ENCODE measurements at places on chromosomes 4 and X.
A peak's percentile ranks its signal among the peaks of the same experiment; 100 is the strongest.

DNA sequence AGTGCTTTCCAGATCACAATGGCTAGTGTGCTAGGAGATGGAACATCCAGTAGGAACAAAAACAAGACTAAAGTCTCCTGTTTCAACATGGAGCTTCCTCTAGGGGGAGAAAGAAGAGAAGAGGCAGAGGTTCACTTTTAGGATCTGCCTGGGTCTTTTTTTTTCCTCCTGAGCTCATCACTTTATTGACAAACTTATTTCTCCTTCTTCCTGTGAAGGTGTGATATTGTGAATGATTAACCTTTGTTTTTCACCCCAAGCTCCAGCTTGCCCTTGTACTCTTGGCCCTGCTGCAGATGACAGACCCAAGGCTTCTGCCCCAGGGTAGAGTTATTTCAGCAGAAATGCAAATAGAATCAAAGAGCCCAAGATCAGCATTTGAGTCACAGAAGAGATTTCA, 13.5 kb downstream of the PAGE4 start:
- no peak for DNase-seq

- no peak for DNase-seq
Measured at GRCh38 chr4:144597171-144597570, 48.8 kb upstream of the HHIP start.

GRCh38 chrX:129523079-129523911, at the start of gene SMARCA1:
Gene SMARCA1 (minus strand): TSS chrX:129523490. CDS start chrX:129523370, 120 bp downstream.
- peak; percentile 80 for DNase-seq

- DNase-seq: peak; percentile 80
Measured at GRCh38 chr4:21790438-21791029, 158.0 kb downstream of the KCNIP4 start.

DNA sequence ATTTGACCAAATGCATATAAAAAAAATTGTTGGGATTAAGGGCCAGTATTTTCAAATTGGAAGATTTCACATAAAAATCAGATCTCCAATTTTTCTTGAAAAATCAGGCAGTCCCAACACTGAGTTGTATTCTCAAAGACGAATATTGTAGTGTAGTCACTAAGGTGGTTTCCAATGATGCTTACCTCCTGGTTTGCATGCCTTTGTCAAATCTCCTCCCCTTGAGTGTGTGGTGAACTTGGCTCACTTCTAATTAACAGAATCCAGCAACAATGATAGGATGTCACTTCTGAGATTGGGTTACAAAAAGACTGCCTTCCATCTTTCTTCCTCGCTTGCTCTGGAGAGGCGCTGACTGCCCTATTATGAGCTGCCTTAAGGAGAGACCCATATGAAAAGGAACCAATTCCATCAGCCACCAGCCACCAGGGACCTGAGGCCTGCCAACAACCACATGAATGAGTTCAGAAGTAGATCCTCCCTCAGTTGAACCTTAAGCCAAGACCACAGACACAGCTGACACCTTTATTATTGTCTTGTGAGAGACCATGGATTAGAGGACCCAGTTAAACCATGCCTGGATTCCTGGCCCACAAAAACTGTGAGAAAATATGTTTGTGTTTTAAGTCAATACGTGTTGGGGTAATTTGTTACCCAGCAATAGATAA, 31.2 kb upstream of the TSPAN5 start:
- DNase-seq: no peak

GRCh38 chr4:177986236-177986635, 544.0 kb upstream of the AGA start:
- DNase-seq: no peak

GRCh38 chrX:53133400-53133799, 39.5 kb downstream of the KANTR start:
- no peak for DNase-seq

DNA sequence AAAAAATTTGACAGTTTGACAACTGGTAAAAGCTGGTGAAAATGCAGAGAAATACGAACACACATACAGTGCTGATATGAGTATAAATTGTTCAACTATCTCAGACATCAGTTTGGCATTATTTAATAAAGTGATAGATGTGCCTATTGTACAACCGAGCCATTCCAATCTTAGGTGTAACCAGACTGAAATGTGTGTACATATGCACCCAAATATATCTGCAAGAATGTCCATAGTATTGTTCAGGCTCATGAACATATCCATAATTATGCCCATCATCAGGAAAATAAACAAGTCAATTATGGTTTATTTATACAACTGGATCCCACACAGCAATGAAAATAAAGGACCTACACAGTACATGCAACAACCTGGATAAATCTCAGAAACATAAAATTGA, 188.9 kb upstream of the DDX53 start:
- DNase-seq: no peak

- peak; percentile 82 for DNase-seq
Measured at GRCh38 chrX:153708415-153708814, 15.8 kb downstream of the BCAP31 start.

DNA sequence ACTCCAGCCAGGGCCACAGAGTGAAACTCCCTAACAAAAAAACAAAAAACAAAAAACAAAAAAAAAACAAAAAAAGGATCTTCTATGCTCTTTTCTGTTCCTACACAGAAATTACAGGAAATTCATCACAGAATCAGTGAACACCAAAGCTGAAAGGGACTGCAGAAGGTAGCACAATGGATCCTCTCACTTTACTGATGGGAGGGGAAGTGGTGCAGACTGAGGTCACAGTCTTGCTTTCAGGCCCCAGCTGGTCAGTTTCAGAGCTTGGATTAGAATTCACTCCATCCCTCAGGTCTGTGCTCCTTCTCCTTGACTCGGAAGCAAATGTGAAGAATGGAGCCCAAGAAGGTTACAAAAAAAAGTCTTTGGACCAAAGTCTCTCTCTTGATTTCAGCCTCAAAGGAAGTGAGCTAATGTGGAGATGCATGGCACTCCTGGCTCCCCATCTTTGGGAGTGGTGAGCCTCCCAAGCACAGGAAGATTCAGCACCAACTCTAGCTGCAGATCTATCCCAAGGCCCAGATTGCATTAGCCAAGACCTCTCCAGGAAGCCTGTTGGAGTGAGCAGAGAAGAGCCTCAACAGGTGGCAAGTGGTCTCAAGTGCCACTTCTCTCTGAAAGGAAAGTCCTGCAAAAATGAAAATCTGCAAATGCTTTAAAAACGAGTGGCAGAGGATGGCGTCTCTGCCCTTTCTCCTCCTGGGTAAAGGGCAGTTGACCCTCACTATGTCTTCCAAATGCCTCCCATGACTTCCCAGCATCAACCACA, 176.0 kb downstream of the MAML3 start:
- DNase-seq: no peak

GRCh38 chr4:141541851-141542250, 94.5 kb upstream of the IL15 start:
- peak; percentile 50 for DNase-seq

GRCh38 chr4:1200425-1201035, 28.1 kb upstream of the SPON2 start:
- peak; percentile 90 for DNase-seq

DNA sequence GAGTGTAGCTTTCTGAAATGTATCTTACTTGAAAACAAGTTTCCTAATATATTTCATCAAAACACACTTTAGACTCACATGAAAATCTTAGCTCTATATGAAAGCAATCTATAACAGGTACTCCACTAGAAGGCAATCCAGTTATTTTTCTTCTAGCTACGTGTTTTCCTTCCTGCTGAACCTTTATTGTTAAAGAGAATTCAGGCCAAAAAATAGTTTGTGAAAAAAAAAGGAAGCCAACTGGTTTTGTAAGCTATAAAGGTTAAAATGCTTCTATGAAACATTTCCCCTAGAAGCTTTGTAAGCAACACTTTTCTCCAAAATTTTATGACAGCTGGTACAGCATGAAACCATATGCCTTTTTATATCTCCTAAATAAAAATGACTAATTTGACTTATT, 304.7 kb upstream of the DIAPH2 start:
- no peak for DNase-seq

DNA sequence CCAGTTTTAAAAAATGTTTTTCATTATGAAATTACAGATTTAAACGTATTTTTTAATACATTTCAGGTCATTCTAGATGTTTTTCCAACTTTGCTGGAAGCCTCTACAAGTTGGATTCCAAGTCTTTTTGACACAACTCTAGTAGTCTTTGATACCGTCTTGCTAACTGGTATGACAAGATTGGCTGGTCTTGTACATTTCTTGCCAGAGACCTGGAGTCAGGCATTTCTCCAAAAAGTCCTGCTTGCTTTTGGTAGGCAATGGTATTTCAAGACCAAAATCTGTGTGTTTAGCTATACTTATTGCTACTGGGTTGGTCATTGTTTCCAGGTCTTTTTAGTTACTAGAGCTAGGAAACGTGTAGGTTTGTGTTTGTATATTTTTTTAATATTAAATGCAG, 64.6 kb downstream of the SLAIN2 start:
- DNase-seq: no peak

DNA sequence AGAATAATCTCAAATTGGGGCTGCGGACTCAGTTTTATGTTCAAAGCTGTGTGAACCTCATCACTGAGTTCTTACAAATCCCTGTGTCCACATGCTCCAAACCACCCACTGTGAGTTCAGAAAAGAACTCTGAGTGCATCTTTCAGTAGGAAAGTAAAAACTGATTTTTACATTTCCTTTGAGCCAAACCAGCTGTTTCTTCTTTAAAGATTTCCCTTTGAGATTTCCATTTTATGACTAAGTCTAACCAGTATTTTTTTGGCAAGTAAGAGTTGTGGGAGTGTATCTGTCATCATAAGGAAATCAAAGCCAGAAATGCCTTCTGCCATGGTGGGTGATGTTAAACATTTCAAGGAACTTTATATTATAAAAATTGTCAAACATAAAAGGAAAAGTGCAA, 100.0 kb downstream of the TET2 start:
- peak; percentile 88 for DNase-seq

GRCh38 chrX:150567645-150568319, 639 bp upstream of the MTM1 start:
- DNase-seq: no peak

DNA sequence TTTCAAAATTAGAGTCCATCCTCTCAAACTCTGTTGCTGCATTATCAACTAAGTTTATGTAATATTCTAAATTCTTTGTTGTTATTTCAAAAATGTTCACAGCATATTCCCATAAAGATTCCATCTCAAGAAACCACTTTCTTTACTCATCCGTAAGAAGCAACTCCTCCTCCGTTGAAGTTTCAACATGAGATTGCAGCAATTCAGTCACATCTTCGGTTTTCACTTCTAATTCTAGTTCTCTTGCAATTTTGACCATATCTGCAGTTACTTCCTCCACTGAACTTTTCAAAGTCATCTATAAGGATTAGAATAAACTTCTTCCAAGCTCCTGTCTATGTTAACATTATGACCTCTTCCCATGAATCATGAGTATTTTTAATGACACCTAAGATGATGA, 216.6 kb upstream of the SLC7A11 start:
- no peak for DNase-seq

- peak; percentile 64 for DNase-seq
Measured at GRCh38 chr4:119632216-119632615, 3.6 kb upstream of the PDE5A start.

GRCh38 chr4:26685250-26685649, 101.4 kb downstream of the TBC1D19 start:
- peak; percentile 22 for DNase-seq

DNA sequence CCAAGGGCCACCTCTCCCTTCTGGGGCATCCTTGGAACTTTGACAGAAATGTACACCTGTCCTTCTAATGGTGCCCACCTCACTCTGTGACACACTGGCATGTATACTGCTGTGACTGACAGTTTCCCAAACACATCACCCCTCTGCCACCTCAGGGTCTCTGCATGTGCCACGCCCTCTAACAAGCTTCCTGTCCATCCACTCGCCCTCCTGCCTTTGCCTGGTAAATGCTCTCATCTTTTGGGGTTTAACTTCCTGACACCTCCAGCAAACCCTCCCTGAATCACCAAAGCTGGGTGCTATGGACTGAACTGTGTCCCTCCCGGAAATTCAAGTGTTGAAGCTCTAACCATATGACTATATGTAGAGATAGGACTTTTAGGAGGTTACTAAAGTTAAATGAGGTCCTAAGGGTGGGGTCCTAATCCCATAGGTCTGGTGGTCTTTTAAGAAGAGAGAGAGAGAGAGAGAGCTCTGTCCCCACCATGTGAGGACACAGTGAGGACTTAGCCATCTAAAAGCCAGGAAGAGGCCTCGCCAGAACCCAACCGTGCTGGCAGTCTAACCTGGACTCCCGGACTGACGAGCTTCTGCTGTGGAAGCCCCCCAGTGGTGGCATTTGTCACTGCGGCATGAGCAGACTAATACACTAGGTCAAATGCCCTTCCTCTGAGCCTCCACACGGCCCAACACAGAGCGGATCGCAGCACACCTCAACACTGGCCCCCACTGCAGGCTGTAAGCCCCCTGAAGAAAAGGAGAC, 95.6 kb downstream of the AFAP1 start:
- DNase-seq: peak; percentile 81

DNA sequence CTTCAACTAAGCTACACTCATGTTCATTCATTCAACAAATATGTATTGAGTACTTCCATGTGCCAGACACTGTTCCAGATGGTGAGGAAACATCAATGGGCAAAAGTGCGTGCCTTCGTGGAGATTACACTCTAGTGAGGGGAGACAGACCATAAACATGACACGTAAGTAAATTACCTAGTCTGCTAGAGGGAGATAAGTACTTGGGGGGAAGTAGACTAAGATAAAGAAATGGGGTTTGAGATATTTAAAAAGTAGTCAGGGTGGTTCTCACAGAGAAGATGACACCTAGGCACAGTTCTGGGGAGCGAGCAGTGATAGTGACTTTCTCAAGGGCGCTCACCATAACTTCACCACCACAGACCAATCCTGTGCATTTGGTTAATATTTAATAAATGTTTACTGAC, 11.7 kb downstream of the JCHAIN start:
- no peak for DNase-seq

DNA sequence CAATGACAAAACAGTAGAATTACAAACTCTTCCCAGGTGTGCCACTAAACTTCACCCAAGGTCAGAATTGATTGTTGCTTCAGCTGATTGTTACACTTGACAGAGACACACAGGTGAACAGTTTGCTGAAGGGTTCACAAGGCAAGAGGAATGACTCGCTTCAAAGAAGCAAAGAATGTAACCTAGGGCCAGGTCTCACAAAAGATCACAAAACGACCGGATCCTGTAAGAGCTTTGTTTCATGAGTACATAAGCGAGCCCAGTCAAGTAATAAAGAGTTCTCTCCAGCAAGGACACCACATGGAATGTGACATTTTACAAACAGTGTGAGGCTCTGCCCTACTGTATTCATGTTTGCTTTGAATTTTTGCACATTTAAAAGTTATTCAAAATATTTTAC, 9.1 kb downstream of the LNX1 start:
- no peak for DNase-seq

DNA sequence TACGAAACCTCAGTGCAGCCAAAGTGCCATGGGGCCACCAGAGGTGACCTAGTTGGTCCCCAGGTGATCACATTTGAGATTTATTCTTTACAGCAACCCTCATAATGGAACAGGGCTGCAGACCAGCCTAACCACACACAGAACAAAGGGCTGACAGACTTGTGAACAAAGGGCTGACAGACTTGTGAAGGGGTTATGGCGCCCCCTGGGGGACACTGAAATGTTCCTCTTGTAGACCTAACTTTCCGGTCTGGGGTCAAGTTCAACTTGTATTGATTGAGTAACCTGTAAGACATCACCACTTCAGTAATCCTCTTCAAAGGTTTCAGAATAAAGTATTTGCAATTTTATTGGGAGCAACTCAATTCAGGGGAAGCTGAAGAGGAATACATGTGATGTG, 175.9 kb upstream of the RPS6KA3 start:
- DNase-seq: peak; percentile 82

- DNase-seq: no peak
Measured at GRCh38 chr4:111601671-111602070, 543.6 kb upstream of the FAM241A start.

Data from adipocyte (in vitro differentiated cells).